Astrocyte (in vitro differentiated cells and primary cell): ENCODE measurements at places on chromosomes 6 and 20. TPM values are rescaled to one million over a fixed set of nuclear protein-coding genes. Genes with fewer than 3 reads are reported as not detected.

Gene STX11
- 1.9 and 2.0 TPM in 2 replicates for total RNA-seq

Gene BTN1A1
- not detected in 2 replicates for total RNA-seq

Gene DNAH8
- not detected in 2 replicates for total RNA-seq

Gene IYD
- not detected in 2 replicates for total RNA-seq

Gene SRSF3
- 237 and 260 TPM in 2 replicates for total RNA-seq

DNA sequence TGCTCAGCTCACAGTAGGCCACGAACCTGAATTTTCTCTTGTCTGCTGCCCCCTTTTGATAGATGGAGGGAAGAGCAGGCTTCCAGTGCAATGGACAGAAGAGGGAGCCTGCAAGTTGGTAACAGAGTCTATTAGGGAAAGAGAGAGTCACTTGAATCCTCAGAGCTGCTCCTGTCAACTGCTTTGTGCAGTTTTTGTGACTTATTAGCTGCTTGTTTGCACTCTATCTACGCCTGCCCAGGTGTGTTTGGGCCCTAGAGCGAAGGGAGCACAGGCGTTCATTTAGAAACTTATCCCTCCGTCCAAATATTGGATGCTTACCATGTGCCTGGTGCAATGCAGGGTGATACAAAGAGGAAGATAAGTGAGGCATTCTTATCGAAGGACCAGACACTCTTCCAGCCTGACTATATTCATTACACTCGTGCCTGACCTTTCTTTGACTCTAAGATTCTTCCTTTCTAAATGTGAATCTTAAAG, 11.6 kb upstream of the SLC2A12 start:
- peak; percentile 51 for DNase-seq
- H3K36me3 ChIP-seq: no peaks in the 10 kb centered on the region
- H3K4me3 ChIP-seq: no peak overlapping the region
- no peaks in the 10 kb centered on the region for H3K27me3 ChIP-seq

DNA sequence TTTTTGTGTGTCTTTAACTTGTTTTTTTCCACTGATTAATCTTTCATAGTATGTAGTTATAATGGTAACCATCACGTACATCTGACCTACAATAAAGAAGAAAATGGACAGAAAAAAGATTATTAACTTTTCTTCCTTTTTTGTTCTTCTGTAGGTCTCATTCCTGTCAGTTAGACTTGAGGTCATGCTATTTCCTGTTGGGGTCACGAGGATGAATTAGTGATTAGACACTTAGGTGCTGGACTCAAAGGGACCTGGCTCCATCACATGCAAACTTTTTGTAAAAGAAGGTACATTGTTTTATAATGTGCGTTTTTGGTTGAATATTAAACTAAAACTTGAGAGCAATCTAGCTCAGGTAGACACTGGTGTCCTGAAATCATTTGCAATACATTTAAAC, 14.8 kb downstream of the MARCKS start:
- no peak overlapping the region for H3K27ac ChIP-seq
- H3K4me3 ChIP-seq: no peak overlapping the region
- H3K27me3 ChIP-seq: no peaks in the 10 kb centered on the region
- peaks cover 7% of the 10 kb centered on the region for H3K4me1 ChIP-seq
- no peak for DNase-seq

- H3K36me3 ChIP-seq: no peaks in the 10 kb centered on the region
- no peak overlapping the region for H3K27ac ChIP-seq
- no peaks in the 10 kb centered on the region for H3K4me1 ChIP-seq
- DNase-seq: no peak
- peaks cover 10% of the 10 kb centered on the region for H3K27me3 ChIP-seq
Observed at GRCh38 chr20:57911512-57912226, 201.9 kb upstream of the PMEPA1 start.

Gene SEL1L2
- total RNA-seq: not detected in 2 replicates

DNA sequence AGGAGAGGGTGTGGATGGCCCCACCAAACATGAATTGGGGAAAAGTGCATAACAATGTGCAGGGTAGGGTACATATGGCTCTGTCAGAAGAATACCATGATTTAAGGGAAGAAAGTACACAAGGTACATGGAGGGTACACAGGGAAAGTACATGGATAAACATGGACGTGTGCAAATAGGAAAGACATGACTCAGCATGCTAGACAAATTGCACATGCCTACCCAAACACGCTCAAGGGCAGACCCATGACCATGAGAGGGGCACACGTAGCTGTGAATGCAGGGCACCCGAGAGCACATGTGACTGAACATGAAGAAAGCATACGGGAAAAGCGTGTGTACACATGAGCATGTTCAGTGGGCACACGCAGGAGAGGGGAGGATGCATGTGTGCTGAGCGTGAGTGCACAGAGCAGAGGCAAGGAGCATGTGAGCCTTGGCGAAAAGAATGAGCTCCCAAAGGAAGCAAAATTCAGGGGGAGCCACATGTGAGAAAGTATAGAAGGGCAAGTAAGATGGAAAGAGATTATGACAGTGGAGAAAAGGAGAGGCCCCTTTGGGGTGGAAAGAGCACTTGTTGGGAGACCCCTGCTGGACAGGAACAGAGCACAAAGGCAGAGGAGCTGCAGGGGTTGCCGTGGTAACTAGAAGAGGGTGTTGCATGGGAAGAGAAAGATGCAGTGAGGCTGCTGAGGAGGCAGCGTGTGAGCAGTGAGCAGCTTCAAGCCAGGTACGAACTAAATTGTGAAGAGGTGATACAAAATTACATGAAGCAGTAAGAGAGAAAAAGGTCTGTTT, 17.8 kb downstream of the OR2H2 start:
- H3K4me1 ChIP-seq: no peaks in the 10 kb centered on the region
- H3K36me3 ChIP-seq: peaks cover 36% of the 10 kb centered on the region
- peak; percentile 6 for DNase-seq
- no peaks in the 10 kb centered on the region for H3K27me3 ChIP-seq

GRCh38 chr6:163926642-163927041, 512.1 kb downstream of the QKI start:
- H3K4me3 ChIP-seq: no peak overlapping the region
- H3K4me1 ChIP-seq: no peaks in the 10 kb centered on the region
- no peaks in the 10 kb centered on the region for H3K36me3 ChIP-seq
- H3K27ac ChIP-seq: no peak overlapping the region
- H3K27me3 ChIP-seq: no peaks in the 10 kb centered on the region

GRCh38 chr6:2542858-2543218, 207.9 kb downstream of the MYLK4 start:
- H3K36me3 ChIP-seq: no peaks in the 10 kb centered on the region
- peaks cover 5% of the 10 kb centered on the region for H3K4me1 ChIP-seq
- H3K27me3 ChIP-seq: peaks cover 39% of the 10 kb centered on the region
- peak; percentile 96 for DNase-seq

DNA sequence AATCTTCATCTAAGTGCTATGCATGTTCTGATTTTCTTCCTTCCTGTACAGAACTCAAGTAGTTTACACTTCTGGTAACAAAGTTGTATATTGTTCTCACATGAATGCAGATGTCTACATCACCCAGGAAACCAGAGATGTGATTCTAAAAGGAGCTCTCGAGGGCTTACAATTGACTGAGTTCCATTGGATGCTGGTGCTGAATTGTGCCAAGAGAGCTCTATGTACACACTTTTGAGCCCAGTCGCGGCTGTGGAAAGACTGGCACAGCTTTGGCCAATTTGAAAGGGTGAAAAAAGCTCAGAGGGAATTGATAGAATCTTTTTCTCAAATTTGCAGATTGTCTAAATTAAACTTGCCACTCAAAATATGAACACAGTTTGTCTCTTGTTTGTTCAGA, 340.7 kb downstream of the LMBRD1 start:
- no peaks in the 10 kb centered on the region for H3K36me3 ChIP-seq
- H3K27ac ChIP-seq: no peak overlapping the region
- DNase-seq: no peak
- H3K4me3 ChIP-seq: no peak overlapping the region

DNA sequence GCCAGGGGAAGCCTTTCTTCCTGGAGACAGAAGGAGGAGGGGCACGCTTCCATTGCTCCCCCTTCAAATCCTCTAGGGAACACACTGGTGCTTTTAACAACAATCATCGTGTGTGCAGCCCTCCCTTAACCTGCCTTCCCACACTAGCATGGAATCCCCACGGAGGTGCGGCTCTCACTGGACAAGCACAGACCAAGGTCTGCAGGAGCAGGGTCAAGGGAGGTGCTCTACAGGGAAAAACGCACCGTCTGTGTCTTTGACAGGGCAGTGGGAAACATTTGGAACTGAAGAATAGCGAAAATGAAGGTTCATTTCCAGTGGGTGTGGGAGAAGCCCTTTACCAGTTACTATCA, 527.1 kb downstream of the QKI start:
- DNase-seq: no peak
- H3K27ac ChIP-seq: no peak overlapping the region
- no peaks in the 10 kb centered on the region for H3K27me3 ChIP-seq
- no peak overlapping the region for H3K4me3 ChIP-seq
- peaks cover 11% of the 10 kb centered on the region for H3K4me1 ChIP-seq

DNA sequence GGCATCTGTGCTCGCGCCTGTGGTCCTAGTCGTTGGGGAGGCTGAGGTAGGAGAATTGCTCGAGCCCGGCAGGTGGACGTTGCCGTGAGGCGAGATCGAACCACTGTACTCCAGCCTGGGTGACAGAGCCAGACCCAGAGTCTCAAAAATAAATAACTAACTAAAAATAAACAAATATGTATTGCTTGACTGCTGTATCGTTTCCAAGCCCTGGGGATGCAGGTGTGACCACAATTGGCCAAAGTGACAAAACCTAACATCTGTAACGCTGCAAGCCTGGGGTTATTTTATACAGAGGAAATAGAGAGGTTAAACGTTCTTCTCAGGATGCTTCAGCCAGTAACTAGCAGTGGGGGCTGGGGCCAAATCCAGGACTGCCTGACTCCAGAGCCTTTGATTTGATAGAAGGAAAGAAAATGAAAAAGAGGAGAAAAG, 1.9 kb upstream of the SRSF3 start:
- H3K27me3 ChIP-seq: no peaks in the 10 kb centered on the region
- H3K4me3 ChIP-seq: no peak overlapping the region
- no peak for DNase-seq
- no peak overlapping the region for H3K27ac ChIP-seq
